ENCODE measurements at places on chromosomes 4 and X. TPM values are rescaled to one million over a fixed set of nuclear protein-coding genes. Genes with fewer than 3 reads are reported as not detected.

Gene RFC1
- 30.4 TPM for total RNA-seq

Gene BMP3
- total RNA-seq, result 0.52 TPM

Gene PTPN13
- 12.1 TPM for total RNA-seq

Gene PPEF1
- 1.1 TPM for total RNA-seq

Gene CTAG1A
- total RNA-seq, result not detected

GRCh38 chrX:22087011-22087557, 55.0 kb downstream of the PHEX start:
- no peaks in the 10 kb centered on the region for H3K4me1 ChIP-seq
- DNase-seq, result no peak
- H3K27ac ChIP-seq, result no peak overlapping the region
- H3K27me3 ChIP-seq, result no peaks in the 10 kb centered on the region
- no peak overlapping the region for H3K4me3 ChIP-seq

DNA sequence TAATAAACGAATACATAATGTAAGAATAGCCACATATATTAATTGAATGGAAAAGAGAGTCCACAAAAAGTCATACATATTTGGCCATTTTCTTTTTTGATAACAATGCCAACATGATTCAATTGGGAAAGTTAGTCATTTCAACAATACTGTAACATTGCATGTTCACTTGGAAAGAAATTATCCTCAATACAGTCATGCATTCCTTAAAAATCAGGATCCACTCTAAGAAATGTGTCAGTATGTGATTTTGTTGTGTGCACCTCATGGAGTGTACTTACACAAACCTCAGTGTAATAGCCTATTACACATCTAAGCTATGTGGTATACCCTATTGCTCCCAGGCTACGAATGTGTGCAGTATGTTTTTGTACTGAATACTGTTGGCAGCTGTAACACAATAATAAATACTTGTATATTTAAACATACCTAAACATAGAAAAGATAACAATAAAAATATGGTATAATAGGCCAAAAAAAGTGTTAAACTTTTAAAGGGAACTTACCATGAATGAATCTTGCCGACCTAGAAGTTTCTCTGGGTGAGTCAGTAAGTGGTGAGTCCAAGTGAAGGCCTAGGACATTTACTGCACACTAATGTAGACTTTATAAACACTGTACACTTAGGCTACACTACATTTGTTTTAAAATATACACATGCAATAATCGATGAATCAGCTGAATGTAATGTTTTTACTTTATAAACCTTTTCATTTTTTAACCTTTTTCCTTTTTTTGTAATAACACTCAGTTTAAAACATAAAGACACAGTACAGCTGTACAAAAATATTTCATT, 806.8 kb downstream of the PCDH18 start:
- no peaks in the 10 kb centered on the region for H3K36me3 ChIP-seq
- DNase-seq, result no peak
- H3K4me1 ChIP-seq, result no peaks in the 10 kb centered on the region
- no peak overlapping the region for H3K27ac ChIP-seq

- H3K4me1 ChIP-seq, result no peaks in the 10 kb centered on the region
- DNase-seq, result no peak
- H3K27ac ChIP-seq, result no peak overlapping the region
Observed at GRCh38 chrX:134679644-134680043, 21.4 kb upstream of the PLAC1 start.

GRCh38 chr4:99047710-99048109, 40.9 kb downstream of the ADH5 start:
- peaks cover 52% of the 10 kb centered on the region for H3K36me3 ChIP-seq
- H3K27me3 ChIP-seq, result no peaks in the 10 kb centered on the region
- no peak overlapping the region for H3K27ac ChIP-seq
- no peak overlapping the region for H3K4me3 ChIP-seq

- H3K36me3 ChIP-seq, result no peaks in the 10 kb centered on the region
- DNase-seq, result no peak
- no peaks in the 10 kb centered on the region for H3K27me3 ChIP-seq
- no peak overlapping the region for H3K27ac ChIP-seq
- H3K4me1 ChIP-seq, result no peaks in the 10 kb centered on the region
Observed at GRCh38 chr4:135256111-135256510, 1054.5 kb upstream of the PABPC4L start.

DNA sequence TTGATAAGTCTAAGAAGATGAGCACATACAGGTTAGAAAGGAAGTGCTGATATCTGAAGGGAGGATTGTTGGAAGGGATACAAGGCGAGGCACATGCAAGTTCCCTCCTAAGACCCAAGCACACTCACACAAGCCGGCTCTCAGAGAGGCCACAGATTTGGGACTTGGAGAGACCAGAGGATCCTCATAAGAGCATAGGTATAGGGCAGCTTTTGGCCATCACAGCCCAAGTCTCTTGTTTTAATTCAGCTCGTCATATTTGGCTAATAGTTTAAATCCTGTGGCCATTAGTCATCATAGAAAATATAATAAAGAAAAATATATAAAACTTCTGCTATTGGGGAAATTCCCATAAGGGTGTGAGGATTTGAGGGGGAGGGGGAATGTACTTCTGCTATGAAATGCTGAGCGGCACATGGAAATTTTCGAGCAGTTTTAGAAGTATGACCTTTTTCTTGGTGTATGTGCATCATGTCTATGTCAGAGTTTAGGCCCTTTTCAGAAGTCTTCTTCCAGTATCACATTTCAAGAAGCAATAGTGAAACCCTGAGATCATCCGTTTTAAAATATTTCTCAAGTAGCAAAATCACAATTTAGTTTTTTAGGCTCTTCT, 97.7 kb downstream of the NFKB1 start:
- H3K4me1 ChIP-seq, result no peaks in the 10 kb centered on the region
- no peaks in the 10 kb centered on the region for H3K27me3 ChIP-seq
- H3K4me3 ChIP-seq, result no peak overlapping the region
- no peak for DNase-seq
- peak overlapping the region; percentile 60 for H3K27ac ChIP-seq

DNA sequence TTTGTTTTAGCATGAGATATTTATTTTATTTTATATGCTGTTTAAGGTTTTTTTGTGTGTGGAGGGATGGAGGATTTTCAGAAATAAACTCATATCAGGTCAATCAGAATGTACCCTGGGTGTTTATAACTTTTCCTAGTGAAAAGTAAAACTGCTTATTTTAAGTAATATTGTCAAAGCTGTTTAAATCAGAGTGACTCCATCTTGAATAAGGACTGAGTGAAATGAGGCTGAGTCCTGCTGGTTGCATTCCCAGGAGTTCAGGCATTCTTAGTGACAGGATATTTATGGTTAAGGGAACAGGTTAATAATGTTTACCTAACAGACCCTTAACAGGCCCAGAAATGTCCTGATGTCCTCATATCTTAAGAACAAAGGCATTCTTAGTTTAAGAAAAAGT, 1160.9 kb upstream of the PCDH7 start:
- no peaks in the 10 kb centered on the region for H3K4me1 ChIP-seq
- H3K4me3 ChIP-seq, result no peak overlapping the region
- no peak overlapping the region for H3K27ac ChIP-seq
- no peak for DNase-seq
- H3K36me3 ChIP-seq, result no peaks in the 10 kb centered on the region

DNA sequence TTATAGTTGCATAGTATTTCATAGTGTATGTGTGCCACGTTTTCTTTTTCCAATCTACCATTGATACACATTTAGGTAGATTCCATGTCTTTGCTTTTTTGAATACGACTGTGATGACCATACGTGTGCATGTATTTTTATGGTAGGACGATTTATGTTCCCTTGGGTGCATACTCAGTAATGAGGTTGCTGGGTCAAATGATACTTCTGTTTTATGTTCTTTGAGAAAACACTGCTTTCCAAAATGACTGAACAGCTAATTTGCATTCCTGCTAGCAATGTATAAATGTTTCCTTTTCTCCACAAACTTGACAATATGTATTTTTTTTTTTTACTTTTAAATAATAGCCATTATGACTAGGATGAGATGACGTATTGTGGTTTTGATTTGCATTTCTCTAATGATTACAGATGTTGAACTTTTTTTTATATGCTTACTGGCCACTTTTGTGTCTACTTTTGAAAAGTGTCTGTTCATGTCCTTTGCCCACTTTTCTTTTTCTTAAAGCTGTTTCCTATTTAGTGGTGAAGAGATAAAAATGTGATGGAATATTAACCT, 969.5 kb upstream of the NDST4 start:
- no peaks in the 10 kb centered on the region for H3K36me3 ChIP-seq
- DNase-seq, result no peak
- H3K4me3 ChIP-seq, result no peak overlapping the region
- H3K27ac ChIP-seq, result no peak overlapping the region
- H3K4me1 ChIP-seq, result no peaks in the 10 kb centered on the region
- H3K27me3 ChIP-seq, result no peaks in the 10 kb centered on the region

All from right atrium auricular region (tissue), 2 donors.